Fibroblast of skin of left quadriceps (primary cell): ENCODE measurements at places on chromosomes 3 and 15.

DNA sequence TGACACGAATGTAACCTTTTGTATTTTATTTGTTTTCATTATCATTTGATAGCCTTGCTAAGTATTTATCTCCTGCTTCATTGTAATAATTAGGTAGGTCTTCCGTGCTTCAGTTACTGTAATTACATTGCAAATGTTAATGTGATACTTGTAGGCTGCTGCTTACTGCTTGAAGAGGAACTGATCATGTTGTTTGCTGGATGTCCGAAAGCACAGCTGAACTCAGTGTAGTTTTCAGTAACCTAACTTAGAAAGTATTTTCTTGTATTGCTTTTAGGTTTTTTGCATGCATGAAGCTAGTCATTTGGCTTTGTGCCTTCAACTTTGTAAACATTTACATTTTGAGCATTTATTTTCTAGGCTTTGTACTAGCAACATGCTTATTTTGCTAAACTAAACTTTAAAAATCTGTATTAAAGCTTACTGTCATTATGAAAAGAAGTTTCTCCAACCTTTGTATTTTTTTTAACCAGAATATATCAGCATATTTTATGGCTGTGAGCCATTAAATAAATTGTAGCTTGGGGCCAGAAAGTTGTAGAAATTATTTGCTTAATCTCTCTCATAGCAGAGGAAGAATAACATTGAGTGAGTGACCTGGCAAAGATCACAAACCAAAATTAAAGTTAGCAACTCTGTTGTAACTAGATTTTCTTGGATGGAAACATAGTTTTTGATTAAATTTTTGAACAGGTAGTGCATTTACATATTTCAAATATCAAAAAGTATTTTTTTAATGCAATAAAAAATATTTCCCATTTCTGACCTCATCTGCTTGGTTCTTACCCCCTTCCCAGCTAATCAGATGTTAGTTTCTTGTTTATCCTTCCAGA, 30.7 kb downstream of the SACM1L start:
- no peak for DNase-seq

GRCh38 chr15:60766391-60767128, 287.6 kb upstream of the ICE2 start:
- DNase-seq = no peak

- peak; percentile 49 for DNase-seq
These were observed 36.1 kb upstream of the PLSCR5 start for GRCh38 chr3:146640955-146641867.

GRCh38 chr15:95674031-95674430, 656.5 kb upstream of the NR2F2 start:
- no peak for DNase-seq

DNA sequence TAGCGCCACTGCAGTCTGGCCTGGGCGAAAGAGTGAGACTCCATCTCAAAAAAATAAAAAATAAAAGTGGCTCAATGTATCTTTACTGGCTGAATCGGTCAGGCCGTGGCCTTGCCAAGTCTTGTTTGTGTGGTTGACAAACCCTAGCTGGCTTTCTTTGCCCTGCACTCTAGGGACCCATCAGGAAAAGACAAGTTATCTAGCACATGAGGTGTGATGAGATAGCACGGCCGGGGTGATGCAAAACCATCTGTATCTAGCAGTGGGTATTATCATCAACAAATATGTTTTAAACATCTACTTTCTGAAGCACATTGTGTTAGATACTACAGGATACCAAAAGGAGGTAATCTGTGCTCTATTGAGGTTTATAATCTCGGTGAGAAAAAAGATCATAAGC, 3.9 kb upstream of the DPP8 start:
- no peak for DNase-seq
